ENCODE measurements at places on chromosomes 2 and 18.
A peak's percentile ranks its signal among the peaks of the same experiment; 100 is the strongest.

- DNase-seq = no peak
These were observed 543.9 kb downstream of the TDRD15 start for GRCh38 chr2:21667638-21668037.

DNA sequence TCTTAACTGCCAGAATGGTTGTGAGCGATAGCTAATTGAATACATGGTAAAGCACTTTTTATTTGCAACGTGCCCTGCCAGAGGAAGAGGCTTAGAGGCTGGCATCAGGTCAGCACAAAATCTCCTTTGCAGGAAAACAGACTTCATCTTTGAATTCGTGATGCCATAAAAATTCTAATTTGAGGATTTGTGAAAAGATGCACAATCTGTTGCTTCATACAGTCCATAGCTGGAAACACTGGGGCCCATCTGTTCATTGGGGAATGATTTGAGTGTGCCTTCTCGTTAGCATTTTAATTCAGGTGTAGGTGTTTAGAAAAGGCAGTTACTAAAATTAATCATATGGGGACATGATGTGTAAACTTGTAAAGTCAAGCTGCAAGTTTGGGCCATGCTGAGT, 876.0 kb downstream of the SLC4A3 start:
- no peak for DNase-seq

DNA sequence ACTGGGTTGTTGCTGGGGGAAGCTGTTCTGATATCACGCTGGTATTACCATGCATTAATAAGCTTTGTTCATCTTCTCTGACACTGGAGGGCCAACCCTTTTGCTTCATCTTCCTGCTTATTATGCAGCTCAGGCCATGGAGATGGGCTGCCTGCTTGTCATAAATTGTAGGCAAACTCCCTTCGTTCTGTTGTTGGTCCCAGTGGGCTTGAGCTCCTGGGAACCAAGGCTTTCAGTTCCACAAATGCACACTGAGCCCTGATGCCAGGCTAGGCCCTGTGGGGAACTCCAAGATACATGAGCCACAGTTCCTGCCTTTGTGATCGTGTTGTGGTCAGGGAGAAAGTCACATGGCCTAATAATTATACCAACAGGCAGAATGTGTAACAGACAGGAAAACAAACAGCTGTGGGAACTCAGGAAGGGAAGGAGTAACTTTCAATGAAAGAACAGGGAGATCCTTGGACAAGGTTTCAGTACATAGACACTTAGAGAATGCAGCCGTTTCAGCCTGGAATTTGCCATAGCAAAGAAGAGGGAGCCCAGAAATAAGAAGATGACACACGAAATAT, 49.0 kb upstream of the BCL2L11 start:
- DNase-seq = peak; percentile 99

DNA sequence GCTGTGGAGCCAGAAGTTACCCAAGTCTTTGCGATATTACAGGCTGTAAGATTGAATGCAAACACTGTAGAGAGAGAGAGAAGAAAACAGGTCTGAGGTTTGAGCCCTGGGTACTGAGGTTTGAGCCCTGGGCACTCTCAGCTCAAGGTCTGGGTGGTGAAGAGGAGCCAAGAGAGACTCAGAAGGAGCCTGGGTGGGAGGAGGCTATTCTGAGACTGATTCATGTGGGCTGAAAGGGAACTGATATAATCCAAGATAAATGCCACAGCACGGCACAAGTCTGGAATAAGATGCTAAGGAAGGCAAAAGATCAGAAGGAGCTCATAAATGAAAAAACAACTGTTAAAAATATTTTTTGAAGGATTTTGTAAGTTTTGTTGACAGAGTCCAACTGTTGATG, 407.6 kb upstream of the HS6ST1 start:
- DNase-seq = no peak

- DNase-seq = peak; percentile 48
These were observed 87.5 kb upstream of the COPS8 start for GRCh38 chr2:236998236-236998635.

GRCh38 chr2:10814571-10815331, 2.2 kb upstream of the PDIA6 start:
- peak; percentile 41 for DNase-seq

GRCh38 chr2:36433311-36434217, 78.0 kb downstream of the CRIM1 start:
- DNase-seq = no peak

DNA sequence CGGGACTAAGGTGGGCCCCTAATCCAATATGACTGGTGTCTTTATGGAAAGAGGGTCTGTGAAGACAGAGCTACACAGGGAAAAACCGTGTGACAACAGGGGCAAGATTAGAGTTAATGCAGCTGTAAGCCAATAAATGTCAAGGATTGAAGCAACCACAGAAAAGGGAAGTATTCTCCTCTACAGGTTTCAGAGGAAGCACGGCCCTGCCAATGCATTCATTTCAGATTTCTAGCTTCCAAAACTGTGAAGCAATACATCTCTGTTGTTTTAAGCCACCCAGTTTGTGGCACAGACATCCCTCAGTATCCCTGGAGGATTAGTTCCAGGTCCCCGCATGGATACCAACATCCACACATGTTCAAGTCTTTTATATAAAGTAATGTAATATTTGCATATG, 48.8 kb downstream of the SPP2 start:
- DNase-seq = no peak

DNA sequence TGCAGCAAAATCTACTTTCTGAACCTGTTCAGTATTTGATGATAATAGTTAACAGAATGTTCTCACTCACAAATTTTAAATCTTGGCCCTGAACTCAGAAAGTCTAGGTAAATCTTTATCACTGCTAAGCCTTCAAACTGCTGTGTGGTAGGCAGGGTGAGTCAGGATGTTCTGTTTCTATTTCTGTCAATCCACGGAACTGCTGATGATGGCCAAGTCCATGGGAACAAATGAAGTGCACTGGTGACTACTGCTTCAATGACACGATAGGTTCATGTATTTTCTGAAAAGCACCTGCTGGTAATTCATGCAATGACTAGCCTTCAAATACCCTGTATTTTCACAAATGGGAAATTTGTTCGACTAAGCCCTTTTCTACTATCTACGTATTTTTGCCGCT, 14.2 kb downstream of the NIFK start:
- peak; percentile 86 for DNase-seq

DNA sequence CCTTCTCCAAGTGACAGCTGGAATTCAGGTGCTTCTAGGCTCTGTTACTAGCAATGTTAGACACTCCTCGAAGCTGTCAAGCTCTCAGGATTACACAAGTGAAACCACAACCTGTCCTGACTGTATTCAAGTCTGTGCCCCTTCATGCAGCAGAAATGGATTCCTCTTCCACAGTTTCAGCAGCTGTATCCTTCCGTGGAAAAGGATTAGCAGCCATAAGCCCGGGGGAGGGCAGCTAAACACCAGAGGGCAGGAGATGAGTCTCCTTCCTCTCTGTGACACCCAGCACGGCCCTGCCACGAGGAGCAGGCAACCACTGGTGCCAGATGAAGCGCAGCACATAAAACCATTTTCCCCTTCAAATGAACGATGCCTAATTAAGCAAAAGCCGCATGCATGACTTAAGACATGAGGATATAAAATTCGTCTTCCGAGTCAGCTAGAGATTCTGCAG, 1.2 kb downstream of the ST3GAL5 start:
- DNase-seq = peak; percentile 58

- DNase-seq = no peak
These were observed 200.5 kb downstream of the ACKR3 start for GRCh38 chr2:236769981-236770671.

DNA sequence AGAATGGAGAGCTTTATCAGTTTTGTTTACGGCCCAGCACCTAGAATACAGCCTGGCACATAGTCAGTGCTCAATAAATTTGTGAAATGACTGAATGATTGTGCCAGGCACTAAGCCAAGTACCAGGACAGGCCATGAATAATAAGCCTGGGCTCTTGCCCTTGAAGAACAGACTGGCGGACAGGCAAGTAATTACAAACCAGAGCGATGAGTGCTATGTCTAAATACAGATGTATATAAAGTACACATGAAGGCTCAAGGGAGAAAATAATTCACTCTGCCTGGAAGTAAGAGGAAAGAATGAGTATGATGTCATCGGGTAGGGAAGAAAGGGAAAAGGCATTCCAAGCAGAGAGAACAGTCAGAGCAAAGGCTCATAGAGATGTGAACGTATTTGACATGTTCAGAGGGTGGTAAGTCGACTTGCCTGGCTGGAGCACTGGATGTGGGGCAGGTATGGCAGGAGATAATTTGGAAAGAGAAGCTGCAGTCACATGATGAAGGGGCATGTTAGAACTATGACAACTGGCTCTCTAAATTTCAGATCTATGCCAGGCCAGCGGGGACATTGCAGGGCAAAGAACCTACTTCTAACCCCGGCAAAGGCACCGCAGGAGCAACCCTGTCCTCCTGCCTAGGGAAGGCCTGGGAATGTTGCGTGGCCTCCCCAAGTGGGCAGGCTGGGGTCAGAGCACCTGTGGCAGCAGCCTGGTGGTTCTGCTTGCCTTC, 119.1 kb upstream of the STPG4 start:
- no peak for DNase-seq

- peak; percentile 9 for DNase-seq
These were observed 50.2 kb upstream of the EML4 start for GRCh38 chr2:42118754-42119569.

DNA sequence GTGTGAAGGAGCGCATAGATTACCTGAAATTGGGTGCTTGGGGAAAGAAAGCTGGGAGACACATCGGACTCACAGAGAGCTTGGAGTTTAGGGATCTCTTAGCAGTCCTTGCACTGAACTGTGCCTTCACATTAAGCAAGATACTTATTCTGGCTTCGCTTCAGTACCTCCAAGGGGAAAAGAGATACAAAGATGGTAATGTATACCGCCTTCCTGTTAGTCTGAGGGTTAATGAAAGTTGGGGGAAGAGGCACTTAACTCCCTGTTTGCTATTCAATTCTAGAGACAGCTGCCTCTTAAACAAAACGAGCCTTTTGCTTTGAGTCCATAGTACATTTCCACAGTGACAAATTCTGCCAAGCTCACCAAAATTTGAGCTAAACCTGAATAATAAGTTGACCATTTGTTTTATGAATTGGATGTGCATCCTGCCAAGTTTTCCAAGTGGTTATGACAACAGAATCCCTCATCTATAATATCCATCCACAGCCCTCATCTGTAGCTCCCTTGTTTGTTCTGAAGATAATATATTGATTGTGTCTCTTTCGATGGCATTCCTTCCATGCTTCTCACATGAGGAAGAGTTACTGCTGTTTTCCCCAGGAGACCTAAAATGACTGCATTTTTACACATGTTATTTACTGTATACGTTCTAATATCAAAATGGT, 287.1 kb upstream of the ATP5MC3 start:
- DNase-seq = no peak

DNA sequence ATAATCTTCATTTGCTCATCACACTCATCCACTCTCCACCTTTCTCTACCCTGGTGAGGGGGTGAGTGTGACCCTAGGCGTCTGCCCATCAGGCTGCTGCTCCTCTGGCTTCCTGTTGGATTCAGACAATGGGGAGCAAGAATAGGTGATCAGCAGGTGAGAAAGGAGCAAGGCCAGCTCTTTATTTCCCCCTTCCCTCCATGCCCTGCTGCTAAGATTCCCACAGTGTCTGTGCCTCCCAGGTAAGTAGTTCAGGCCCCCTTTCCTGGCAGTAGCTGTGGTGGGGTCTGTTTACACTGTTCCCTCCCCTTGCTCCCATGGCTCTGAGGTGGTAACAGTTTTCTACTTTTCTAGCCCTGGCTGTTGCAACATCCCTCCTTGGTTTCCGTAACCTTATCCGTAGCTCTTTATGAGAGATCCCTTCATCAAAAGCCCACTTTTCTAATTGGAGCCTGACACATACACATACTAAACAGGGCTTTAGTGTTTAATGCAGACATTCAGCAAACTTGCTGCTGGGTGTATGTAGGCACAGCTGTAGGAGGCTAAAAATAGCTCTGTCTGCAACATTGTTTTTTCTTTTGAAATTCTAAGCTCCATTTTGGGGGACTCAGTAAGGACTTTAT, 27.5 kb downstream of the MAP2 start:
- DNase-seq = no peak

- DNase-seq = no peak
These were observed 31.6 kb downstream of the SUCLG1 start for GRCh38 chr2:84427235-84428138.

- no peak for DNase-seq
These were observed 8.6 kb downstream of the ACP1 start for GRCh38 chr2:273333-273732.

DNA sequence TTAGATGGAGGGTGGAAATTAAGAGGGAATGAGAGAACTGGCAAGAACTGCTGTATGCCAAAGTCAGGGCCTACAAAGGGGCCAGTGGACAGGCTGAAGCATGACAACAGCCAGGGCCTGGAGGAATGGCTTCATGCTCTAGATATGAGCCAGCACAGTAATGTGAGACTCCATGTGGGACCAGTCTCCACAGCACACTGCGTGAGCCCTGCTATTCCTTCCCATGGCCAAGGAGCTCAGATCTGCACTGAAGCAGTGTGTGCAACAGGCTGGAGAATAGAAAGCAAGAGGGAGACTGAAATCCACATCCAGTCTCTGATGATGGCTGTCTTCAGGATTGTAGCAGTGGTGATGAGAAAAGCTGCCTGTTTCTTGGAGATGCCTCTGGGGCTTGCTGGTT, 162.8 kb downstream of the TPGS2 start:
- no peak for DNase-seq

DNA sequence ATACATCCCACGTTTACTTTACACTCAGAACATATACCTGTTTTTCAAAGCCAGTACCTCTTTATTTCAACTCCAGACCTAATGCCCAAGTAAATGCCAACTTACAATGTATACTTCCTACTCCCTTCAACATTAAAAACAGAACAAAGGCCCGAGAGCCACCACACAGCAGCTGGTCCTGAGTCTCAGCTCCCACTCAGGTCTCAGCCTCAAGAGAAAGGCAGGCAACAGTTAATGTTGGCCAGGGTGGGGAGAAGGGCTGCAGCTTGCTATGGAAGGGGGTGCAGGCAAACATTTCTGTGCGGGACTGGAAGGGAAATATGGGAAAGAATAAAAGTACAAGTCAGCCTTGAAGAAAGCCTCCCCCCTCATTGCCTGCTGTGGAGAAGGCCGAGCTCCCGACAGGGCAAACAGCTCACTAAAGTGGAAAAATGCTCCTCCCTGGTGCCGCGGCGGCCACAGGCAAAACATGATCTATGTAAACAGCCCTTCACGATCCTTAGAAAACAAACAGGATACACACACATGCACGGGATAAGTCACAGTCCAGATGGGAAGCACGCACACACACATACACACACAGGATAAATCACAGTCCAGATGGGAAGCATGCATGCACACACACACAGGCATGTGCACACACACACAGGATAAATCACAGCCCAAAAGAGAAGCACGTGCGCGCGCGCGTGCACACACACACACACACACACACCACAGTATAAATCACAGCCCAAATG, 67.4 kb downstream of the ADNP2 start:
- peak; percentile 63 for DNase-seq

- no peak for DNase-seq
These were observed 260.3 kb downstream of the TPGS2 start for GRCh38 chr18:36568487-36568886.

DNA sequence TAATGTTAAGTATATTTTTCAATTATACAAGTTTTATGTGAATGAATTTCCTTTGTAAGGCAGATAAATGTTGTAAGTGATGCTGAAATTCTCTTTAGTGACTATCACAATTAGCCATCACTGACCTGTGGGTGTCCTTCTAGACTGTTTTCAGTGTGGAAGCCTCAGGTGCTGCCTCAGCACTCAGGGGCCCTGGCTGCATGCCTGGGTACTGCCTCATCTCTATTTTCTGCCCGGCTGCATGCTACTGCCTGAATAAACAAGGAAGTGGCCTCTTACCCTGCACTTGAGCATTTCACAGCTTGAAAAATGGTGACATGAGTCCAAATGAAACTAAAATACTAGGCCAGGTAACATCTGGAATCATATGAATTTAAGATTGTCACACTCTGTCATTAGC, 787.6 kb upstream of the SALL3 start:
- DNase-seq = no peak

GRCh38 chr2:102603904-102604303, 15.4 kb upstream of the SLC9A2 start:
- no peak for DNase-seq

Measured in dermis microvascular lymphatic vessel endothelial cell (primary cell).